ENCODE measurements at places on chromosomes 16 and 17. TPM values are rescaled to one million over a fixed set of nuclear protein-coding genes. Genes with fewer than 3 reads are reported as not detected.

The SMPD3 gene
- total RNA-seq = 1.8 TPM

The MYH13 gene
- not detected for total RNA-seq

The HOXB7 gene
- total RNA-seq = not detected

The GHDC gene
- total RNA-seq = 16.5 TPM

The ALOX15B gene
- total RNA-seq = not detected

The CCR7 gene
- 228 TPM for total RNA-seq

The GPR139 gene
- not detected for total RNA-seq

The SPNS2 gene
- 0.44 TPM for total RNA-seq

The TNFRSF17 gene
- not detected for total RNA-seq

The ZG16B gene
- total RNA-seq = not detected

- DNase-seq = no peak
These were observed 133.3 kb downstream of the CA10 start for GRCh38 chr17:52025236-52025635.

DNA sequence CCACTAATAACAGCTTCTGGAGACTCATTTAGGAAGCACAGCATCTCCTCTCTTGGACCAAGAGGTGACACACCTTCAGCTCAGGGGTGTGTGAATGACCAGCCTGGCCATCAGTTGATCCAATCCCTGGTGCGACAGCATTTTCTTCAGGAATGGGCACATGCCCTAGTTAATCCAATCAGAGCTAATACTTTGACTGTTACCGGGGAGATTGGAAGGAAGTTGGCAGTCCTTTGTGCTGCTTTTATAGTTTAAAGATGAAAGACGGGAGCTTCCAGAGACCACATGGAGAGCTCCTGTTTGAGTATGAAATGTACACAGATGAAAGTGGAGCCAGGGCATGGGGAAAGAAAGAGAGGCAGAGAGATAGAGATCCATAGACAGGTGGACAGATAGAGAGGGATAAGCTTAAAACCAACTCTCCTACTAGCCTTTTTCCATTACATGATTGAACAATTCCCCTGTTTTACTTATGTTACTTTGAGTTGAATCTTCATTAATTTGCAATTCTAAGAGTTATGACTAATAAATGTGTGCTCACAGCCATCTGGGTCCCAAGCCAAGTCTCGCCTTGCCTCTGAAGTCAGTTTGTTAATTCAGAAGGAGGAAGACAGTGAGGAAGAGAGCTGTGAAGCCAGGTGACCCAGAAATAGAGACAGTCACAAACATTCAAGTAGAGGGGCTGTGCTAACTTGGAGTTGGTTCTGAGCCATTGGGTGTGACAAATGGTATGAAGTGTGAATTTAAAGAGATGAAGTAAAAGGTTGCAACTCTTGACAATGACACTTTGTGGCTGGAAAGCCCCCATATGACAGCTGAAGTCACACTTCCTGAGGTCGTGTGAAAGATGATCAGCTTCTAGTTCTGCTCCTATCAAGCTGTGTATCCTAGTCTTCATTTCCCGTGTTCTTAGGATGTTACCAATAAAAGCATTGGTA, 120.0 kb upstream of the GOT2 start:
- DNase-seq = no peak

- no peak for DNase-seq
These were observed 20.9 kb downstream of the NLRP1 start for GRCh38 chr17:5563456-5563855.

- DNase-seq = no peak
These were observed 74.2 kb upstream of the DNAJA2 start for GRCh38 chr16:47047524-47048203.

- no peak for DNase-seq
These were observed 35.3 kb downstream of the LDHD start for GRCh38 chr16:75081179-75081859.

- no peak for DNase-seq
These were observed 90.0 kb downstream of the CFDP1 start for GRCh38 chr16:75343286-75343685.

- no peak for DNase-seq
These were observed 8.7 kb upstream of the SLC7A5 start for GRCh38 chr16:87877942-87878507.

DNA sequence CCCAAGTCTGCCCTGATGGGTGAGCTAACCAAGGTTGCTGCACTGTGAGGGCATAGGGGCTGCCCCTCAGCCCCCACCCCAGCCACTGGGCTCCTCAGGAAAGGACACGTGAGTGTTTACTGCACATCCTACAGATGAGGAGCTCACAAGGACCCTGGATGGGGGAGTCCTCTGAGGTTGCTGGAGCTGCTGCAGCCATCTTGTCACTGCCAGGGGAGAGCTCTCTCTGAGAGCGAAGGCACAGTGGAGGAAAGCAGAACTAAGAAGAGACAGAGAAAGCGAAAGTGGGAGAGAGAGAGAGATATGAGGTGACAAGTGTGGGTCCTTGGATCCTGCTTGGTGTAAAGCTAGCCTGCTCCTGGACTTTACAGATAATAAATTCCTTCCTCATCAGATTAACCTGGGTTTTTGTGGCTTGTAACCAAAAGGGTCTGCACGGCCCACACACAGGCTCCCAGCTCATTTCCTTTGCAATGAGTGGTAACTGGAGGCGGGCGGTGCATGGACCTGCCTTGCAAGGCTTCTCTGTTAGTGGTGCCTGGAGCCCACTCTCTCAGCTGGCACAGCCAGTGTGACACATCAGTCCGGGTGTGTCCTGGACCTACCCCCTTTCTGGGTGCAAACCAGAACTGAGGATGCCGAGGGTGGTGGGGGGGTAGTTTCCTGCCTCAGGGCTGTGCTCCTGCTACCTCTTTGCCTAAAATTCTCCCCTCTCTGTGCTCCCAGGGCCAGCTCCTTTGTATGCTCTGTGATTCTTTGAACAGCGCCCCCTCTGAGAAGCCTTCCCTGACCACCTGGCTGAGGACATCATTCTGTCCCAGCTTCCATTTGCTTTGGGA, 14.2 kb downstream of the SNX20 start:
- no peak for DNase-seq

DNA sequence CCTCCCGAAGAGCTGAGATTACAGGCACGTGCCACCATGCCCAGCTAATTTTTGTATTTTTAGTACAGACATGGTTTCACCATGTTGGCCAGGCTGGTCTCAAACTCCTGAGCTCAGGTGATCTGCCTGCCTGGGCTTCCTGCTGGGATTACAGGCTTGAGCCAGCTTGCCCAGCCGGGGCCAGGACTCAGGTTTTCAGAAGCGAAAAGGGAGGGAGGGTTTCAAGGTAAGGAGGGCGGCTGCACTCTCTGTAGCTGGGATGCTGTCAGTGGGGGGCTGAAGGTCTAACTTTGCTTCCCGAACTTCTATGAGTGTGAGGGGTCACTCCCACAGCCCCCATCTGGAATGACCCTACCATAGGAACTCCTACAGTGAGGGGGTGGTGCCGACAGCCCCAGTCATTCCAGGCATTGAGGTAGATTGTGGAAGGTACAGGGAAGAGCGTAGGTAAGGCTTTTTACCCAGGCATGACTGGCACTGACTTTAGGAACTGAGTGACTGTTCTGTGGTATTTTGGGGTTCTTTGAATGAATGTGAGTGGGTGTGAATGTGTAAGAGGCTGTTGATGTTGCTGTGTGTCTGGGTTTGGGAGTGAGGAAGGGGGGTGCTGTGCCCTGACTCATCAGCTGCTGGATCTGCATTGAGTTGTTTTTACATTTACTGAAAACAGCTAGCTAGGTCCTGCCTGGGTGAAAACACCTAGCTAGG, 3.8 kb upstream of the C1QL1 start:
- DNase-seq = no peak

GRCh38 chr16:270381-271255, 5.1 kb downstream of the RGS11 start:
- DNase-seq = no peak

- DNase-seq = no peak
These were observed 15.3 kb upstream of the RPTOR start for GRCh38 chr17:80529104-80529903.

- no peak for DNase-seq
These were observed 48.0 kb downstream of the SHCBP1 start for GRCh38 chr16:46573008-46573833.

- no peak for DNase-seq
These were observed 11.3 kb downstream of the CA5A start for GRCh38 chr16:87924811-87925670.

- no peak for DNase-seq
These were observed 14.7 kb upstream of the BCAR1 start for GRCh38 chr16:75265911-75266701.

- DNase-seq = no peak
These were observed 65.7 kb downstream of the MPRIP start for GRCh38 chr17:17107891-17108431.

GRCh38 chr17:29864615-29865014, 65.4 kb downstream of the SSH2 start:
- DNase-seq = no peak

DNA sequence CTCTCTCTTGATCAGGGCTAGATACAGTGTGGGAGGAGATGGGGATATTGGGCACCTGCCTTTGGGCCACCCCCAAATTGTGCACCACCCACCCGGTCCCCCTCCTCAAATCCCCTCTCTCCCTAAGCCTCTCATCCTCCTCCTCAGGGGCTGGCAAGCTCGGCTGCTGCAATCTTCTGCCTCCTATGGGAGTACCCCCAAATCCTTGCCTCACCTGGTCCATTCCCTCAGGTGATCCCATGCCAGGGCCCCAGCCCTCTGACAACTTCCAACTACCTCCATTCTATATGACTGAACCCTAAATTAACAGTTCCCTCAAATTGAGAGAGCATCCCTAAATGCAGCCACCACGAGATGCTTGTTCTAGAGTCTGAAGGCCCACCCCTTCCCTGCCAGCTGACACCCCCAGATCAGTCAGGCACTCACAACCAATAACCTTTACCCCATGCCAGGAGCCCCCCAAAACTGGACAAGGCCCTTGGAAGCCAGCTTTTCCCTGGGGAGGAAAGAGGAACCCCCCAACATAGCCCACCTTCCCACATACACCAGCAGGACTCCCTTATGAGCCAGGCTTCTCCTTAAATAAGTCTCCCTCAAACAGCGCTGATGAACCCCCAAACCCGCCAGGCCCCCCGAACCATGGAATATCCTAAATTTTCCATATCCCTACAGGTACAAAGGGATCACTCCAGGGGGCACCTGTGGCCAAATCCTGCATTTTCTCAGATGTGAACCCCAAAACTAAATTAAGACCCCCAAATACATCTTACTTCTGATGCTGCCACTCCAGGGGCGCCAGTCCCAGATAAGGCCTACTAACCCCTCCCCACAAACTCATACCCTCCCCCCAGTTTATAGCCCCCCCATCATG, 3.2 kb downstream of the DLG4 start:
- no peak for DNase-seq

- DNase-seq = no peak
These were observed 617 bp downstream of the COASY start for GRCh38 chr17:42562388-42563142.

DNA sequence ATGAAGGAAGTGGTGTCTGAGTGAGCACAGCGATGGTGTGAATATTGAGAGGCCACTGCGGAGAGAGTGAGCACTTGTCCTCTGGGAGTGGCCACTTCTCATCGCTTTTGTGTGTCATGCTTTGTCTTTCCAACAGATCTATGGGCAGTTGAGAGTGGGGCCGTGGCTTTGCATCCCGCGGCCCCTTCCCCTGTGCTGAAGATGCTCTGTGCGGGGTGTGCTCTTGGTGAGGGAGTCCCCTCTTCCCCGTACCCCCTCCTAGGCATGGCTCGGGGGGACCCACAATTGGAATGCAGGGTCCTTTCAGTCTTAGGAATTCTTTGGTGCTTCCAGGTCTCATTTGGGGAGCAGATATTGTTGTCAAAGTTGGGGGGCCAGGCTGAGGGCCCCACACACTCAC, 197.3 kb upstream of the WSCD1 start:
- DNase-seq = no peak

DNA sequence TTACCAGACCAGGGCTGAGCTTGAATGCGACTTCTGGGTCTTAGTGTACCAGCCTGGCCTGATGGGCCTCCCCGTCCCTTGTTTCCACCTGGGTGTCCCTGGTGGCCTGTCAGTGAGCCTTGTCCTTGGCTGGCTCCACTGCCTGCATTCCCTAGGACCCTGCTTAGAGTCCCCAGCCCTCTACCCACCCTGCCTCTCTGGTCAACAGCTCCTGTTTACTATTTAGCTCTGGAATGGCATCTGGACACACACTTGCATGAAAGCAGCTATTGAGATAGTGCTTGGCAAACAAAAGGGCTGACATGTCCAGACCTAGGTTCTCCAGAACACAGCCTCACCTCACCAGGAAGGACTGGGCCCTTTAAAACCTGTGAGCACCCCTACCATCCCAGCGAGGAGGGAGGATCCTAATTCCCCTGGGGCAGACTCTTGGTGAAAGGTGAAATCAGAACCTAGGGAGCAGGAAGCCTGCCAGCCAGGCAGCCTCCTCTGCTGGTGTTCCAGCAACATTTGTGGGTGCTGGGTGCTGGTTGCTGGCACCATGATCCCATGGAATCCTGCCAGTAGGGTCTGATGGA, 38.8 kb downstream of the RAI1 start:
- no peak for DNase-seq

GRCh38 chr17:35010093-35010492, 29.8 kb downstream of the LIG3 start:
- DNase-seq = no peak

GRCh38 chr17:58601976-58602375, 87.5 kb upstream of the MTMR4 start:
- DNase-seq = no peak

- DNase-seq = no peak
These were observed 86.2 kb downstream of the NTN1 start for GRCh38 chr17:9107527-9107926.

DNA sequence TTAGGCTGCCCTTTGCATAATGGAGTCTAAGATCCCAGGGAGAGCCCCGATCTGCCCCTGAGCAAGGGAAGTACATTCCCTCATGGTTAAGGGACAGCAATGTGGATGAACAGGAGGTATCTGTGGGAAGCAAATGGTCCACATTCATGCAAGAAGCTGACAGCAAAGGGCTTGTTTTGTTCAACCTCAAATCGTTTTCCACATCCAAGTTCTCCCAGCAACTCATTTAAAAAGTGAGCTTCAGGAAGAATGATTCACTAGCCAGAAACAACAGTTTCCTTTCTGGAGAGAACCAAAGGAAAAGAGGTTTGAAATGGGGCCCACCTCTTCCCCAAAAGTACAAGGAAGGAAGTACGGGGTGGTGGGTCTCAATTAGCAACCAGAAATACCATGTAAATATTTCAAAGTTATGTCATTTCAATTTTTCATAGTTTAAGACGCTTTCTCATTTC, 9.4 kb downstream of the HSPB9 start:
- DNase-seq = no peak

DNA sequence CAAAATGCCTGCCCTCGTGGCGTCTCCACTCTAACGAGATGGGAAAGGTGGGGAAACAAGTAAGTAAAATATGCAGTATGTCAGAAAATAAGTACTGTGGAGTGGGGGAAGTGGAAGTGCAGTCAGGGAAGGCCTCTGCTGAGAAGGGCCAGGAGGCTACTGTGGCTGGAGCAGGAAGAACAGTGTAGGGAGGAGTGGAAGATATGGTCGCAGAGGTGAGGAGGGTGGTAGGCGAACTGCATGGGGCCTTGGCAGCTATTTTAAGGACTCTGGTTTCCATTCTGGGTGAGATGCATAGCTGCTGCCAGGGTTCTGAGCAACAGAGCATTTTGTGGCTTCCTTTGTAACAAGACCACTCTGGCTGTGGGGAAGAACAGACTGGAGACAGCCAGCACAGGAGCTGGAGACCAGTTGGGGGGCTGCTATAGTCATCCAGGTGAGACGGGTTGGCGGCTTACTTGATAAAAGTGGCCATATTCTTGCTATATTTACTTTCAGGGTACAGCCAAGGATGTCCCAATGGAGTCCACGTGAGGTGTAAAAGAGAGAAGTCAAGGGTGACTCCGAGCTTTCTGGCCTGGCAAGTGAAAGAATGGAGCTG, 42.6 kb downstream of the CYTH1 start:
- DNase-seq = no peak

GRCh38 chr17:9169116-9169515, 147.8 kb downstream of the NTN1 start:
- no peak for DNase-seq
